Colonic mucosa (tissue), 4 donors: ENCODE measurements at places on chromosomes 6 and 20. TPM values are rescaled to one million over a fixed set of nuclear protein-coding genes. Genes with fewer than 3 reads are reported as not detected.
A peak's percentile ranks its signal among the peaks of the same experiment; 100 is the strongest.

DNA sequence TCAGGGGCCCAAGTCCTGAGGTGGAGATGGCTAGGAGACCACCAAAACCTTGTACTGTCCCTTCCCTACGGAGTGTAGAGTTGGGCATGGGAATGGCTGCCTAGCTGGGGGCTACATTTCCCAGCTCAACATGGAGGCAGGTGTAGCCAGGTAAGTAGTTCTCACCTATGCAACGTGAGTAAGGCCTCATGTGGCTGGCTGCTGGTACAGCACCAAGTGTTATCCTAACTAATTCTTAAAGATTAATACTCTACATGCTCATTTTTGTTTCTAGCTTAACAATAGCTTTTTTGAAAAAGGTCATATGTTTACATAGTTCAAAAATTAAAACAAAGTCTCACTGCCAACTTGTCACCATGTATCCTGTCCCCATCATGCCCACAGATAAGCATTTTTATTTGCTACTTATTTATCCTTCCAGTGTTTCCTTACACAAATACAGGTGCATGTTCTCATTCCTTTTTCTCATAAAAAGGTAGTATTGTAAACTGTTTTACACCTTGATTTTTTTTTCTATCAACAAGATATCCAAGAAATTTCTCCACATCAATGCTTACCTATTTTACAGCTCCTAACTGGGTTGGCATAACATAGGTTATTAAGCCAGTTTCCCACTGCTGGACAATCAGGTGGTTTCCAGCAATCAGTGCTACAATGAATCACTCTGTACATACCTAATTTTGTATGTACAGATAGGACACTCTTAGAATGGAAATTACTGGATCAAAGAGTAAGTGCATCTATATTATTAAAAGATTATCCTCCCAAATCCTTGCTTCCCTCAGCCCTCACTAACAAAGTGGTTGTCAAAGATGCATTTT is 25.5 kb downstream of the ABHD12 start:
- no peak for DNase-seq

The ANGPT4 gene
- total RNA-seq: not detected

DNA sequence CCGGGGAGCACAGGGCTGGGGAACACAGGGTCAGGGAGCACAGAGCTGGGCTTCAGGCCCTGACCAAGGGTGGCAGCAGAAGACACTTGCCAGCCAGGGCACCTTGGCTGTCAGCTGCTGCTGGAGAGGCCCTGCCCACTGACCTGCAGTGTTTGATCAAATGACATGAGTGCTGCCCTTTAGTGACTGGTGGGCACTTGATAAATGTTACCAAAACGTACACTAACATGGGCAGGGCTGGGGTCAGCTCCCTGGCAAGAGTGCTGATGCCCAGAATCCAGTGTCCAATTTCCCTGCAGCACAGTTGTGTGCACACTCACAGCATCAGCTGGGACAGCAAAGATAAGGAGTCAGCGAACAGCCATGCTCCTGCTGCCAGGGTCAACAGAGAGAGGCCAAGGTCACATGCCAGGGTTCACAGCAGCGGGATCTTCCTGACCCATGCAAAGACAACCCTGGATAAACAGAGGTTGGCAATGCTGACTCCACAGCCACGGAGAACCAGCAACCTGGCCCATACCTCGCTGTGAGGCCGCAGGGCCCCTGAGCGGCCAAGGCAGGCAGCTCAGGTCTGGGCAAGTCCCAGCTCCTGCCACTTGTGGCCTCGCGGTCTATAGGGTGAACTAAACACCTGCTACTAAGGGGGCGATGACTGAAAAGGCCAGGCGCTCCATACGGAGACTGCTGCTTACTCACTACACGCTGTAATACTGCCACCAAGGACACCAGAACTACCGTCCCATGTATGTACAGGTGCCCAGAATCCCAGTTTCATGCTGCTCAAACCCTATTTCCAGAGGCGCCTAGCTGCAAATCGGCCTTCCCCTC is 46.3 kb downstream of the NINL start:
- no peak for DNase-seq

The ABHD16B gene
- not detected for total RNA-seq

GRCh38 chr6:17589406-17590096 is 10.6 kb upstream of the FAM8A1 start:
- peak; percentile 80 for DNase-seq

The RAMACL gene
- total RNA-seq: 0.48 TPM

The RNF217 gene
- 20.4 TPM for total RNA-seq

DNA sequence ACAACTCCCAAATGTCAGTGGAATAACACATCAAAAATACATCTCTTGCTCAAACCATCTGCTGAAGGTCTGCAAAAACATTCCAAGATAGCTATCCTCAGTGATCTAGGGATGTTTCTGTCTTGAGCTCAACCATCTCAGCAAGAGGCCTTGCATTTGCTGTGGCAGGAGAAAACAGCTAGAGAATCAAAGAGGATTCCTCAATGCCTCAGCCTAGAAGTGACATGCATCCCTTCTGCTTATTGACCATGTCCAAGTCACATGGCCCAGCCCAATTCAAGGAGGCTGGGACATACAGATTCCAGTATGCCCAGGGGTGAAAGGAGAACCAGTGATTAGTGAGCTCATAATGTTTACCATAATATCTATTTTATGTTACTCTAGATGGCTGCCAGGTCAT is 269.5 kb downstream of the PLCB1 start:
- no peak for DNase-seq

The RANBP9 gene
- total RNA-seq: 35.0 TPM

DNA sequence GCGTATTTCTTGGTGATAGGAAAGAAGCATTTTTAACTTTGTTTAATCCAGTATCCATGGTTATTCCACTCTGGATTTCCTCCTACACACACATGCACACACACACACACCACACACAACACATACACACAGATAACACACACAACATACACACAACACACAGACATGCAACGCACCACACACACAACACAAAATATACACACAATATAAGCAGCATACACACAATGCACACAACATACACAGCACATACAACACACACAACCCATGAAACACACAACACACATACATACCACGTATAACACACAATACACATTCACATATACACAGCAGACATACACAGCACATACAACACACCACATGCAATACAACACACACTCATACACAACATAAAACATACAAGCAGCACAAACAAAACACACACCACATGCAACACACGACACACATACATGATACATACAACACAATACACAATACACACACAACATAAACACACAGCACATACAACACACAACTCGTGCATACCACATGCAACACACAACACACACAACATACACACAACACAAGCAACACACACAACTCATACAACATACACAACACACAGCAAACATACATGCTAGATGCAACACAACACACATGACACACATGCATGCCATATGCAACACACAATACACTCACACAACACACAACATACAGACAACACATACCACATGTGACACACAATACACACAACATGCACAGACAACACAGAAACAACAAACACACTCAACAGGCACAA is 13.0 kb downstream of the TTLL2 start:
- no peak for DNase-seq

The AGER gene
- 10.1 TPM for total RNA-seq

DNA sequence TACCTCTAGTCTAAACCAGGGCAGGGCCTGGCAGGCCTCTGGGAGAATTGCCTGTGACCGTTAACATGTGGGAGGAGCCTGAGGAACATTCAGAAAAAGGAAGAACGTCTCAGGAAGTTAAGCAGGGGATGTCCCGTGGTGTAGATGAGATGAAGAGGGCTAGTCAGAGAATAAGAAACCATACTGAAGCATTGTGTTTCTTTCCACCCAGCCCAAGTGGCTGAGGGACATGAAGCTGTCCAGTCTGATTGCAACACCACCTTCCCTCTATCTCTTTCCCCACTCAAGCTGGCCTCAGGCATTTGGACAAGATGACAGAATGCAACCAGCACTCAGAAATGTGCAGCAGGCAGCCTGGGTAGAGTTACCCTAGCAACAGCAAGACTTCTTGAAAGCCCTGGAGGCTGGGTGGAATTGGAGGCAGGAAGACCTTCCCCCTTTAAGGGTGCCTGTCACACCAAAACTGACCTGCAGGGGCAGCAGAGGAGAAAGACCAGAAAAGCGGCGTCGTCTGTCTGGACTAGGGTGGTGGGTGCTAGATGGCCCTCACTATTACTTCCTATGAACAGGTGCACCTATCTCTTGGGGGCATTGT is 186.1 kb downstream of the UNC5CL start:
- no peak for DNase-seq

GRCh38 chr20:25276533-25277050 is 28.7 kb downstream of the PYGB start:
- DNase-seq: no peak

- DNase-seq: no peak
Measured at GRCh38 chr6:21133901-21134300, 459.6 kb upstream of the SOX4 start.

DNA sequence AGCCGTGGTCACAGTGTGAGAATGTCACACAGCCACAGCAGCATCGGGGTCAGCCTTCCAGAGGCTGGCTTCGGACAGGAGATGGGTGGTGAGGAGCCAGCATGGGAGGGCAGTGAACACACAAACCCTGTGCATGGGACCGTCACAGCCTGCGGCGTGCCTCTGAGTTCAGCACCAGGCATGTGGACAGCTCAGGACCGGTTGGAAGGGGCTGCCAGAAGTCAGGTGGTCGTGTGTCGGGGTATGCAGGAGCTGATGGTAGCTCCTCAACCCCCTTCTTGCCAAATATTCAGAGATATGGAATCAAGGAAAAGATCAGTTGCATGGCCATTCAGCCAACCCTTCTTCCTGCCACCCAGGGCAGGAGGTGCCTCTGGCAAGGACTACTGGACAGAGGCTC is 28.2 kb downstream of the MYT1 start:
- DNase-seq: no peak

GRCh38 chr6:40252531-40253258 is 318.4 kb upstream of the MOCS1 start:
- no peak for DNase-seq

DNA sequence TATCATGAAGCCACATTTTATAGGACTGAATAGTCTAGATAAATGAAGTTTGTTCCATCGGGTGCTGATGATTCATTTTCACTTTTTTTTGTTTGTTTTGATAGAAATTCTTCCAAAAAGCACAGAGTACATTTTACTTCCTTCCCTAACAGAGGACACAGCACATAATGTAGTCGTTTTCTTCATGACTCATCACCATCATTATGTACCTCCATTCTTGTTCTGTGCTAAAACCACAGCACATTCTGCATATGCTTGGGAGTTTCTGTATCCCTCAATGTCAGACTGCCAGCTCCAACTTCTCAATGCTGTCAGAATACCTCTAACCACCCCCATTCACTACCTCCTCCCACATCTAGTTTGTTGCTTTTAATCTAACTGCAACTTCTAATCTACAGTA is 1004.9 kb upstream of the ADGRB3 start:
- DNase-seq: no peak

GRCh38 chr6:73680289-73680918 is 15.6 kb upstream of the CD109 start:
- DNase-seq: no peak

GRCh38 chr6:12709556-12710232 is 6.9 kb upstream of the PHACTR1 start:
- DNase-seq: no peak

GRCh38 chr6:81843302-81843701 is 90.8 kb upstream of the TENT5A start:
- no peak for DNase-seq

The C6orf141 gene
- 10.4 TPM for total RNA-seq

- DNase-seq: peak; percentile 79
Measured at GRCh38 chr20:51132279-51132678, 109.4 kb upstream of the KCNG1 start.

DNA sequence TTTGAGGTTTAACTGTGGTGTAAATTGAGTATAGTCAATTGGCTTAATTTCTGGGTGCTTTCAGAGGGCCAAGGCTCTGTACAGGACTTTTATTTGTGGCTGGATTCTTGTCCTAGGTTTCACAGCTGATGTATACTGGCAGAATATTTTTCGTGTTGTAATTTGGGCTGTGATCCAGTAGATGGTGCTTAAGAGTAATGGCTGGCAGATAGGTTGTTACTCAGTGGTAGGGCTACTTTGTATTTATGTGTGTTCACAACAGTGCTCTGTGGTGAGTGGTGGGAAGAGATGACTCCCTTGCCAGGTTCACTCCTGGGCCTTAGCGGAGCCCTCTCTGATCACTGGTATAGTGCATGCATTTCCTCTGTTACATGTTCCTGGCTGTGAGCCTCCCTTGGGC is 34.5 kb upstream of the FERMT1 start:
- DNase-seq: no peak

The RBM24 gene
- 2.8 TPM for total RNA-seq

DNA sequence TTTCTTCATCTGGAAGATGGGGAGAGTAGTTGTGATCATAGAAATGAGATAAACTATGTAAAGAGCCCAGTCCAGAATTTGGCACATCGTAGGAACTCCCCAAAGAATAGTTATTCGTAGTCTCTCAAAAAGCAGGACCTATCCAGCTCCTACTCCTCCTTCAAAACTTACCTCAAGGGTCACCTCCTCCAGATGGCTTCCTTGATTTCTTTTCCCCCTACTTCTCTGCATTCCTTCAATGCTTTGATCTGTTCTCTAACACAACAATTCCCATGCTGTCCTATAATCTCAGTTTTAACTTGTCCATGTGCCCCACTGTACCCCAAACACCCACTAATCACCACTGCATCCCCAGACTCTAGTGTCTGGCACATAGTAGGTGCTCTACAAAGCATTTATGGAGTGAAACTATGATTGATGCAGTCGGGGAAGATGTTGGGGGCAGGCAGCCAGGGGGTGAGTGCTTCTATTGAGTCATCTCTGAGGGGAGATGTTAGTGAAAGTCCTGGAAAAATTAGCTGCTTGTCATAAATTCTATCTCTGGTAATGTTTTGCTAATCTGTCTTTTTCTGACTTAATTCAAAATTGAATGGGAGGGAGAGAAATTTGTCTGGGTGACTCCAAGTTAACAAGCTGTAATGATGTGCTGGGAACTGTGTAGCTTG is 181.3 kb upstream of the KCNG1 start:
- no peak for DNase-seq
